ENCODE measurements at places on chromosomes 12 and 14.

- no peak for DNase-seq
These were observed 4.0 kb downstream of the TRIP11 start for GRCh38 chr14:92035890-92036289.

GRCh38 chr14:104094056-104094708 is 8.7 kb downstream of the ASPG start:
- no peak for DNase-seq

DNA sequence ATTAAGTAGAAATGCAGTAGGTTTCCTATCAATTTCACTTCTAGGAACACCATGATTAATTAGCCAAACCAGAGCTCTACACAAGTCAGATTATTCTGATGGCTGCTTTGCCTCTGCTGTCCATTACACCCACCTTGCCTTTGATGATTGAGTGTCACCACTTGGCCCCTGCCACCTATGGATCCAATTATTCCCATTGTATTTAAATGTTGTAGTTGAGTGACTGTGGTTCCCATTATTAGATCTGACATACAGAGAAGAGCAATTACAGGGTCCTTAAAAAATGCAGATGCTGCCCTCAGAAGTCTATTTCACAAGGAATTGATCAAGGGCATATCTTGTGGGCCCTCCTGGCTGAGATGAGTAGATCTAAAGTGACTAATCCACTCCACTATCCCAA is 39.5 kb upstream of the SLC38A4 start:
- DNase-seq = no peak

DNA sequence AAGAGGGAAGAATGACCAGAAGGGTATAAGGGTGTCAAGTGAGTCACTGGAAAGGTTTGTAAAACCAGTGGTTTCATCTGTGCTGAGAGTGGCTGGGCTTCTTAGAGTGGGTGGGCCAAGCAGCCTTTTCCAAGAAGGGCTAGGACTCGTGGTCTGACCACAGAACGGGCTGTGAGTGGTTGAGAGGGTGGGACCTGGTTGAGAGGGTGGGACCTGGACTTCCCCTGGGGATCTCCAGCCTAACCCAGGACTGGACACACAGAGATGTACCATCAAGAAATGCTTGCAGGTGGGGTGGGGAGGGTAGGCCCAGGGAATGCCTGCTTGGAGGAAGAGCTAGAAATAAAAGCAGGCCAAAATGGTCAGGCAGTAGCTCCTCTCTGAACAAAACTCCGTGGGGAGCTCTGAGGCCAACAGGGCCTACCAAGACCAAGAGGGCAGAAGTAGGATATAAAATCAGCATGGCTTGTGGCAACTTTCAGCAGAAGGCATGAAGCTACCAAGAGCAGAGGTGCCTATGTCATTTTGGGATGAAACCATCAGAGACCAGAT is 140.5 kb downstream of the FOXN3 start:
- no peak for DNase-seq

DNA sequence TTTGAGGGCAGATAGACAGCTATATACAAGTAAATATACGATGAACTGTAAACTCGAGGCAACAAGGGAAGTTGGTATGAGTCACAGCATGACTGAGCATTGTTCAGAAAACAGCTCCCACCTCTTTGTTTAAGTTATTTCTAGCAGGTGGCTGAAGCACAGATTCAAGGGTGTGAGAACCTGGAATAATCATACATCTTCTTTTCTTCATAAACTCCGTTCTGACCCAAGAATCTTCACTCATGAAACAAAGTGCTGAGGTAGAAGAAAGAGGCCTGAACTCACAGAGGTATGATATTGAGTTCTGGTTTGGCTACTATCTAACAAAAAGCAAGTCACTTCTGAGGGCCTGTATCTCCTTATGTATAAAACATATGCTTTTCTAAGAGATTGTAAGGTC is 364.1 kb upstream of the KITLG start:
- no peak for DNase-seq

GRCh38 chr14:77584809-77585208 is 31.6 kb downstream of the SPTLC2 start:
- DNase-seq = no peak

DNA sequence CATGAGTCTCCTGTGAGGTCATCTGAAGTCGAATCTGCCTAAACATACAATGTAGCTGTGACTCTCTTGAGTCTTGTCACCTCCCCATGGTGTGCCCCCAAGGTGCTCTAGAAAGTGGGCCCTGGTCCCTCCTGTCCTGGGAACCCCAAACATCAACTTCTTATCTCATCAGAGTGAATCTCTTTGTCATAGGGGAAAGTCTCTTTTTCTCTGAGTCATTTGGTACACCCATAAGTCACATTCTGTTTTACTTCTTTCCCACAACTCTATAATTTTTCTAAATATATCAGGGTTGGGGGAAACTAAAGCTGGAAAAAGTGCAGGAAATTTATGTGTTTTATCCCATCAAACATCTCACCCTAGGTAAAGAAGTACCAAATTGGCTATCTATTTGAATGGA is 12.9 kb downstream of the SDR9C7 start:
- no peak for DNase-seq

DNA sequence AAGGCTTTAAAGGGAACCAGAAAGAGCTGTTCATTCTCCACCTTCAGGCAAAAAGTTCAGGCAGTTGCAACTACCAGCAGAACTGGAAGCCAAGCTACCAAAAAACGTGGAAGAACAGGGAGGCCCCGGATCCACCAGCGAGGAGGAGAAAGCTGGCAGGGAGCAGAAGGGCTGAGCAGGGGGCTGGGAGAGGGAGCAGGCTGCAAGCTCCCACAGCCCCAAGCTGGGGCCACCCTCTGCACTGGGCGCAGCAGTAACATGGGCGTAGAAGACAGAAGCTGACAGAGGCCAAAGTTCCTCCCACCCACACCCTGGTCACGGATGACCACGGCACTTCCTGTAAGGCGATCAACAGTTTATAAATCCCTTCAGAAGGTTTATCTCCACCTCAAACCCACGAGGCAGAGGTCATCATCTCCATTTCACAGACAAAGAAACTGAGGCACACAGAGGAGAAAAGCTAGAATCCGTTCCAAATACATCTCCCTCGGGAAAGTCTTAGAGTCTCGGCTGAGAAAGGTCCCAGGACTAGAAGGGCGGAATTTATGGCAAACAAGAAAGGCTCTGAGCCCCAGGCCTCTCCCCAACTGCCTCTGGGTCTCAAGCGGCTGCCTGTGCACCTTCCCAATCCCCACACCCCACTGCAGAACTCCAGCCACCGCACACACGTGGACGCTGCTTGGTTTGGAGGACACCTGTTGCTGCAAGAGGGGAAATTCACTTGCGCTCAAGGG is 1.8 kb downstream of the CCDC85C start:
- DNase-seq = no peak

DNA sequence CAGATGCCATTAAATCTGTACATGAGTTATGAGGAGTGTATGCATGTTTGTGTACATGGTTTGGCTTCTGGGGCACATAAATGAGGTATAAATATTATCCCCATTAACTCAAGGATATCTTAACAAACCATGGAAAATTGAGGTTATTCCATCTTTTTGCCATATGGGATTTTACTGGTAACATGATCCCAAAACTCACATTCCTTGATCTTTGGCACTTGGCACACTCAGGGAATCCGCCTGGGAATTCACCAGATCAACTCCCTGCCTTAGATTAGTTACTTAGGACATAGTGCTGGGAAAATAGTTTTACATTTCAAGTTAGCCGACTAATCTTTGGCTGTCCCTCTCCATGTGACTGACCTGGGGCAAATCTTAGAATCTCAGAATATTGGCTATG is 16.9 kb downstream of the CDKN1B start:
- no peak for DNase-seq

GRCh38 chr12:76101739-76102385 is 17.4 kb upstream of the NAP1L1 start:
- no peak for DNase-seq

DNA sequence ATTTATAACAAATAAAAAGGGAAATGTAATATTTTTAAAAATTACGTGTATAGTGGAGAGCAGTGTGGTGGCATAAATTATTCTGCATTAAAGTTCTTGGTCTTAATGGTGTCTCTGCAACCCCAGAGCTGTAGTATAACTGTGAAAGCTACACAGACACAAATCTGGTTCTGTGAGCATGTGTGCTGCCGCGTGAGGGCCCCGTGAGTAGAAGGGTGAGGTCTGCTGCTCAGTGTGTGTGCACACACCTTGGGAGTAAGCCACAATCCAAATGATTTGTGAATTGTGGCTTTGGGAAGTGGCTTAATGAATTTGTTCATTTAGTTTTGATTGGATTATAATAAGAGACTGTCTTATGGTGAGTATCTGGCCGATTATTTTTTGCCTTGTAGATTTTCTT is 16.8 kb downstream of the PELI2 start:
- no peak for DNase-seq

GRCh38 chr12:19220852-19221466 is 91.4 kb downstream of the PLEKHA5 start:
- DNase-seq = no peak

- no peak for DNase-seq
These were observed 157.4 kb downstream of the KIF26A start for GRCh38 chr14:104295681-104296387.

GRCh38 chr12:54285150-54286041 is 4.9 kb downstream of the HNRNPA1 start:
- no peak for DNase-seq

DNA sequence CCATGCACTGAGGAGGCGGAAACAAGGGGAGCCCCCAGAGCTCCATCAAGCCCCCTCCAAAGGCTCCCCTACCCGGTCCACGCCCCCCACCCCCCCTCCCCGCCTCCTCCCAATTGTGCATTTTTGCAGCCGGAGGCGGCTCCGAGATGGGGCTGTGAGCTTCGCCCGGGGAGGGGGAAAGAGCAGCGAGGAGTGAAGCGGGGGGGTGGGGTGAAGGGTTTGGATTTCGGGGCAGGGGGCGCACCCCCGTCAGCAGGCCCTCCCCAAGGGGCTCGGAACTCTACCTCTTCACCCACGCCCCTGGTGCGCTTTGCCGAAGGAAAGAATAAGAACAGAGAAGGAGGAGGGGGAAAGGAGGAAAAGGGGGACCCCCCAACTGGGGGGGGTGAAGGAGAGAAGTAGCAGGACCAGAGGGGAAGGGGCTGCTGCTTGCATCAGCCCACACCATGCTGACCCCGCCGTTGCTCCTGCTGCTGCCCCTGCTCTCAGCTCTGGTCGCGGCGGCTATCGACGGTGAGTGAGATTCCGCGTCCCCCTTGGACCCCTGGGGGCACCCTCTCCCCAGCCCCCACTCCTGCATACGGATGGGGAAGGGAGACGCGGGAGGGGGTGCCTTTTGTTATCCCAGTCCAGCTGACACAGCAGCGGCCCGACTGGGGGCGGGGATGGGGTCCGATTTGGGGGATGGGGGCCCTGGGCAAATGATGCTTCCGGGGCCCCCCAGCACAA is 400 bp downstream of the LRP1 start:
- DNase-seq = no peak

DNA sequence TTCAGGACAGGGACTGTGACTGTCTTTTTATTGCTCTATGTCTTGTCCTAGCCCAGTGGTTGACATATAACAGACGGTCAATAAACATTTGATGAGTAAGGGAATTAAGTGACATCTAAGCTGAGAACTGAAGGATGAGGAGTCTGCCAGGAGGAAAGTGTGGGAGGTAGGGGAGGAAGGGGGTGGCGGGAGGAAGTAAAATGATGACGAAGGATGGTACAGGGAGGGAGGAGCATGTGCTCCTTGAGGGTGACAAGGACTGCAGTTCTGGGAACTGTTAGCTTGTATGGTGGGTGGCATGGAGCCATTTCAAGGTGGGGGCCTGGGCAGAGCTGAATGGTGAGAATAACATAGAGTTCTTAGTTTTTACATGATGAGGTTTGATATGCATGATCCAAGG is 64.4 kb downstream of the RGS6 start:
- DNase-seq = no peak

DNA sequence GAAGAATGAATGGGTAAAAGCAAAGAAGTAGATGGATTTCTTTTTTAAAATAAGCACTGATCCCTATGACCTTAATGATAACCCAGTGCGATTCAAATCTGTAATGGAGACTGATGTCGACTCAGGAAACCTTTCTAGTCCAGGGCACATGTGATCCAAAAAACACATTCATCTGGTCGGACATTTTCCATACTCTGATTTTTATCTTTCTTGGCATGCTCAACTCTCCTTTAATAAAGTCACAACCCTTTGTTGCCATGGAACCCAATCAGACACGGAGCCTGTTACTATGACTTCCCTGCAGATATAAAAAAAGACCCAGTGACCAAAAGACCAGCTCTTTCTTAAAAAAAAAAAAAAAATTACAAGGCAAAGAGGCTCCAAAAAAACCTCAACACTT is 27.9 kb downstream of the TMCC3 start:
- no peak for DNase-seq

DNA sequence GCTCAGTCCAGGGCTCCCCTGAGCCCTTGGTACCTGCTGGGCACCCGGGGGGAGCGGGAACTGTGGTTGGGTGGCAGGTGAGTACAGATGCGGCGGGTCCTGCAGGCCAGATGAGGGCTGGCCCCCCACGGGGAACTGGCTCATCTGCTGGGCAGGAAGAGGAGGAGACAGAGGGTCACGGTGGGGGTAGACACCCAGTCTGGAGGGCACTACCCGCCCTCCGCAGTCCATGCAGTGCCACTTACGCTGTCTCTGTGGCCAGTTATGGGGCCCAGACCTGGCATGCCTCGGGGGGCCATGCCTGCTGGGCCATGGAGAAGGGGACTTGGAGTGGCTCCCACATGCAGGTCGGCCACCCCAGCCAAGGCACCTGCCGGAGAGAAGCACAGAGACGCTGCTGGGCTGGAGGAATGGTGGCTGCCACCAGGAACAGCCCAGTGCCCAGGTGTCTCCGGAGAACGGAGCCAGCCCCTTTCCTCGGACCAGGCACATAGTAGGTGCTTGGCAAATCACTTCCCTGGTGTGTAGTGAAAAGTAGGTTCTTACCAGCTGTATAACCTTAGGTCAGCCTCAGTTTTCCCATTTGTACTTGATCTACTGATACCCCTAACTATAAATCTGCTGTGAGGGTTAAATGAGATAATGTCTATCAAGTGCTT is 21.1 kb downstream of the FOXN4 start:
- no peak for DNase-seq

DNA sequence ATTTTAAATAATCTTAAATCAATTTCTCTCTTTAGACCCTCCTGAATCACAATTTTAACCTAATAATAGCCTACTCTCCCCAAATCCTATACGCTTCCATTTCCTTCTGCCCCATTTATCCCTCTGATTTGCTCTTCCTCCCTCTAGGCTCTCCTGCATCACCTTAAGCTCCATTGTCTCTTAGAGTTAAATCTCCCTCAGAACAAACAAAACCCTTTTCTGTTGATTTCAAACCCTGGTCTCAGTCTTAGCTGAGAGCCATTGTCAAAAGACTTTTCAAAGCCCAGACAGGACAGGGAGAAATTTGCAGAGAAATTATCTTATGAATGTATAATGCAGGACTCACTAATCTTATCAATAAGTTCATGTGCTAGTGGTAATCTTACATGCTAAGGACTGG is 106.1 kb downstream of the C12orf75 start:
- no peak for DNase-seq

GRCh38 chr14:81471062-81471461 is 62.6 kb downstream of the SEL1L start:
- no peak for DNase-seq

- DNase-seq = no peak
These were observed 130.3 kb downstream of the IGF1 start for GRCh38 chr12:102350070-102350469.
